Heart left ventricle (tissue), 16 donors: ENCODE measurements at places on chromosomes 7 and 10.

- H3K36me3 ChIP-seq, result no peaks in the 10 kb centered on the region
- H3K27me3 ChIP-seq, result no peaks in the 10 kb centered on the region
- H3K4me3 ChIP-seq, result no peak overlapping the region
- DNase-seq, result no peak
Measured at GRCh38 chr7:84210301-84210700, 15.7 kb upstream of the SEMA3A start.

DNA sequence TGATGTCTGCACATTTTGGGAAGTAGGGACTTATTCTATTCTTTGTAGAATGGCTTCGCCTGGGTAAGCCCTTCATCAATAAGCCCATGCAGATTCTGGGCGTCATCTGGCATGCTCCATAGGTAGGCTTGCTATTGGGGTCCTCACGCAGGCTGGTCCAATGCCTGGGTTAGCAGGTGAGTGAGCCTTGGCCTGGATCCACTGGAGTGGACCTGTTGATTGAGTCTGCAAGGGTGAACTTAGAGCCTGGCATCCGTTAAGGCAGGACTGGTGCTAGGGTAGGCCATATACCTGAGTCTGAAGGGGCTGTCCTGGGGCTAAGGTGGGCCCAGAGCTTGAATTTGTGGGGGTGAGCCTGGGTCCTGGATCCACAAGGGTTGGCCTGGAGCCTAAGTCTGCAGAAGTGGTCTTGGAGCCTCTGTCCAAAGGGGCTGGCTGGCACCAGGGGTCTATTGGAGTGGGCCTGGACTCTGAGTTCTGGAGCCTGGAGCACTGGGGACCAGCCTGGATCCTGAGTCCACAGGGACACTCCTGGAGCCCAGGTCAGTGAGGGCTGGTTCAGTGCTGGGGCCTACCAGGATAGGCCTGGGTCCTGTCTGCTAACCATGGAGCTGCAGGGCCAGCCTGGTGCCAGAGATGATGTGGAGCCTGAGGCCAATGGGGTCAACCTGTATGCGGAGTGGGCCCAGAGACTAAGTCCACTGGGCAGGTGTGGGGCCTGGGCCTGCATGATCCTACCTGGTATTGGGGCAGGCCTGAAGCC is 297.7 kb downstream of the PTPRN2 start:
- DNase-seq, result no peak
- H3K4me1 ChIP-seq, result no peaks in the 10 kb centered on the region
- no peak overlapping the region for H3K27ac ChIP-seq

- no peak overlapping the region for H3K27ac ChIP-seq
- H3K36me3 ChIP-seq, result no peaks in the 10 kb centered on the region
- H3K27me3 ChIP-seq, result no peaks in the 10 kb centered on the region
- no peak overlapping the region for H3K4me3 ChIP-seq
Measured at GRCh38 chr10:82400841-82401240, 525.8 kb downstream of the NRG3 start.

DNA sequence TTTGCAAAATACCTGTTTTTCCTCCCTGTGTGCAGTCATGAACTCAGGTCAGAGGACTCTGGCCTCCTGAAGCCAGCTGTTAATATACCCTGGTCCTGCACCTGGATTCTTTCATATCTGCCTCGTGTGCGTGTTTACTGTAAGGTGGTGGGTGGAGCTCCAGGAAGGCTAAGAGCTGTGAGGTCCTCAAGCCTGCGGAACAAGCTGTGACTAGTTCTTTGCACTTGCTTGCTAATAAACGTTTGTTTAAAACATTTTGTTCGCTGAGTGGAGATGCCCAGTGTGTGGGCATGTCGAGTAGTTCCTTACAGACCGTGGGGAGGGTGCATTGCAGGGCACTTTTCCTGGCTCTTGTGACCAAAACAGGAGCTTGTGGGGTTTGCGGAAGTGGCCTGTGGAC is 139.0 kb downstream of the DOCK1 start:
- H3K27ac ChIP-seq, result no peak overlapping the region
- H3K36me3 ChIP-seq, result no peaks in the 10 kb centered on the region
- no peak for DNase-seq
- no peaks in the 10 kb centered on the region for H3K27me3 ChIP-seq
- no peak overlapping the region for H3K4me3 ChIP-seq
- H3K4me1 ChIP-seq, result no peaks in the 10 kb centered on the region

DNA sequence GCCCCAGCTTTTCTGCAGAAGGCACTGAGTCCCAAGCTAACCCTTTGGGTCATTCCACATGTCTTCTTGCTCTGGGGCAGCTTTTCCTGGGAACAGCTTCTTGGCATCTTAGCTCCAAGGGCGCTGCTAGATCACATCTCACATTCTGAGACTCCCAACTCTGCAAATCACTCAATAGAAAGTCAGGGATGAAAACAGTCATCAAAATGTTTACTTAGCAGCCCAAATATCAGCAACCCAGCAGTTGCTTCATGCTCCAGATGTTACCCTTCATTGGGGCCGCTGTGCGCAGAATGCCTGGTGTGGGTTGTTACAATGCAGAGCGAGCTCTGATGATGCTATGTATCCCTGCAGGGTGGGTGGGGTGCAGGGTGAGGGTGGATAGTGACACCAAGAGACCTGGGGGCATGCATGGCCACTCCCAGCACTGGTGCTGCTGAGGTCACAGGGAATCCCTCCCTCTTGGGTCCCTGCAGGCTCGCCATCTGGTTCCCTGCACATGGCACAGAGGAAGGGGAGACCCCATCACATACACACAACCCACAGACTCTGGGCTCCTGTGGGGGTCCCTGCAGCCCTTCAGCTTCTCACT is 19.0 kb downstream of the WDFY4 start:
- DNase-seq, result no peak
- H3K4me1 ChIP-seq, result peaks cover 27% of the 10 kb centered on the region
- no peaks in the 10 kb centered on the region for H3K36me3 ChIP-seq
- no peaks in the 10 kb centered on the region for H3K27me3 ChIP-seq

- DNase-seq, result no peak
- H3K4me3 ChIP-seq, result no peak overlapping the region
- H3K36me3 ChIP-seq, result no peaks in the 10 kb centered on the region
- H3K27ac ChIP-seq, result no peak overlapping the region
- peaks cover 16% of the 10 kb centered on the region for H3K27me3 ChIP-seq
Measured at GRCh38 chr10:84198206-84198915, 4.0 kb downstream of the CDHR1 start.

DNA sequence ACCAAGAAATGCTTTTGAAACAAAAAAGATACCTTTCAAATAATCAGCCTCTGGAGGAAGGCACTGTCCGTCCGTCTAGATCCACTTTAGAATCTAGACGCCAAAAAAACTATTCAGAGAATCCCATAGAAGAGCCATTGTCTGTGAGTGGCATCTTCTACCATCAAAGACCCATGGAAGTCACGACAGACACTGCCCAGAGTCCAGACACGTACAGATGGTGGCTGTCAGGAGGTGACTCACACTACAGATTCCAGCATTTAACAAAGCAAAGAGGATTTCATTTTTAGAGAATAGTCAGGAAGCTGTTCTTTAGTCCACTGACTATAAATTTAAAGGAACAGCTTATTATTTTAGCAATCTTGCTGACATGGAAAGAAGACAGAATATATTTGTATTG is 11.7 kb downstream of the C1QL3 start:
- no peaks in the 10 kb centered on the region for H3K27me3 ChIP-seq
- H3K36me3 ChIP-seq, result no peaks in the 10 kb centered on the region
- H3K27ac ChIP-seq, result no peak overlapping the region
- no peaks in the 10 kb centered on the region for H3K4me1 ChIP-seq
- H3K4me3 ChIP-seq, result no peak overlapping the region
- no peak for DNase-seq

GRCh38 chr7:18693816-18694215 is 198.3 kb downstream of the HDAC9 start:
- H3K27me3 ChIP-seq, result no peaks in the 10 kb centered on the region
- no peak for DNase-seq
- no peaks in the 10 kb centered on the region for H3K36me3 ChIP-seq
- H3K4me3 ChIP-seq, result no peak overlapping the region
- H3K4me1 ChIP-seq, result no peaks in the 10 kb centered on the region

- no peak overlapping the region for H3K27ac ChIP-seq
- H3K36me3 ChIP-seq, result no peaks in the 10 kb centered on the region
- H3K4me1 ChIP-seq, result no peaks in the 10 kb centered on the region
- no peak overlapping the region for H3K4me3 ChIP-seq
- no peaks in the 10 kb centered on the region for H3K27me3 ChIP-seq
- DNase-seq, result no peak
Measured at GRCh38 chr10:118802126-118802793, 47.5 kb upstream of the CACUL1 start.
